Osteoblast (primary cell): ENCODE measurements at places on chromosomes 5 and 9. TPM values are rescaled to one million over a fixed set of nuclear protein-coding genes. Genes with fewer than 3 reads are reported as not detected.

The PCDHGC5 gene
- total RNA-seq = 3.6 and 5.3 TPM in 2 replicates

The REEP2 gene
- total RNA-seq = 1.5 and 2.2 TPM in 2 replicates

The NIM1K gene
- 0.88 and 1.1 TPM in 2 replicates for total RNA-seq

The ARHGEF28 gene
- total RNA-seq = 56.9 and 64.4 TPM in 2 replicates
